ENCODE measurements at places on chromosomes 3 and 15. TPM values are rescaled to one million over a fixed set of nuclear protein-coding genes. Genes with fewer than 3 reads are reported as not detected.

Gene RYR3
- total RNA-seq = 20.0 TPM

DNA sequence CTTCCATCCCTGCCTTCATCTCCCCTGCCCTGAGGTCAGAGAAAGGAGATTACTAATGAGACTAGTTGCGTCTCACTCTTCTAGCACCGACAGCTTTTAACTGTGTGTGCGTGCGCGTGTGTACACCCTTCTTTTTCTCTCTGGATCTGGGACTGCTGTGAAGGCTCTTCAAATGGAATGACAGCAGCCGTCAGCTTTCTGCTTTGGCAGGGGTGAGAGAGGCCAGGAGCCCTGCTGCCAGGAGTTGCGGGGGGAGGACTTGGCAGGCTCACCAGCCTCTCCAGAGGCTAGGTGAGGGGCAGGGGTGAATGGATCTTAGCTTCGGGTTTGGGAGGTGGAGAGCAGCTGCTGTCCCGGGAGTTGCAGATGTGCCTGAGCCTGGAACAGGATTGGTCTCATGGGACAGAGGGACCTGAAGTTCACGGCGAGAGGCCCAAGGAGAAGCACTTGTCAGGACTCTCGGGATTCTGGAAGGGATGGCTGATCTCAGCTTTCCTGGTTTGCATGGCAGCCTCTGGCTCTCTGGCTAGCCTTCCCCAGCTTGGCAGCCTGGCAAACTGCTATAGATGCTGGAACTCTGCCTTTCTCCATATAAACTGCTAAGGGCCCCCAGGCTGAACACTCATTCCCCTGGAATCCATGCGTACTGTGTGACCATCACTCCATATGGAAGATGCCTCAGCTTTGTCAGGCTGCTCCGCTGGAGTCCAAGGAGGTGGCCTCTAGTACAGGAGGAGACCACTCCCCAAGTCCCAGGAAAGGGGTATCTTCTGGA, 16.6 kb downstream of the TEX264 start:
- H3K4me3 ChIP-seq = no peak overlapping the region
- peaks cover 26% of the 10 kb centered on the region for H3K4me1 ChIP-seq
- DNase-seq = peak; percentile 44

GRCh38 chr15:38189671-38190295, 62.9 kb upstream of the SPRED1 start:
- no peak overlapping the region for H3K4me3 ChIP-seq
- H3K27ac ChIP-seq = no peak overlapping the region
- H3K27me3 ChIP-seq = no peaks in the 10 kb centered on the region
- no peak for DNase-seq

- H3K4me3 ChIP-seq = no peak overlapping the region
- H3K4me1 ChIP-seq = 0 out of 2 replicates have a peak, but pooled peaks cover 4% of the 10 kb centered on the region
- no peaks in the 10 kb centered on the region for H3K36me3 ChIP-seq
- H3K27ac ChIP-seq = no peak overlapping the region
Measured at GRCh38 chr3:57983734-57984518, 24.3 kb upstream of the FLNB start.

DNA sequence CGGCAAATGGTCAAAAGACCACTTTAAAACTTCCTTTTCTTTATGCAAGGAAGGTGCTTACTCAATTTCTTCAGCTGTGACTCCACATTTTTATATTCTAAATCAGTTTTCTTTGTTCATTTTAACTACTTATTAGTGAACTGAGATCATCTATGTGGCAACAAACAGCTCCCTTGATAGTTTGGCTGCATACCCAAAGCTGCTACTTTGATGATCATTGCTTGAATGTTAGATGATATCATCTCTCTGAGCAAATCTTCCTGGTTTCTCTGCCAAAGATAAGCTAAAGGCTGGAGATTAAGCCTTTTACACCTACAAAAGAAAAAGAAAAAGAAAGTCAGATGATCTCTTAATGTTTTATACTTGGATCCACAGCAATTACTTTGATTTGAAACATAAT, 95.5 kb downstream of the DPH6 start:
- H3K36me3 ChIP-seq = no peaks in the 10 kb centered on the region
- H3K4me1 ChIP-seq = no peaks in the 10 kb centered on the region
- H3K27me3 ChIP-seq = no peaks in the 10 kb centered on the region
- no peak overlapping the region for H3K27ac ChIP-seq
- no peak overlapping the region for H3K4me3 ChIP-seq

DNA sequence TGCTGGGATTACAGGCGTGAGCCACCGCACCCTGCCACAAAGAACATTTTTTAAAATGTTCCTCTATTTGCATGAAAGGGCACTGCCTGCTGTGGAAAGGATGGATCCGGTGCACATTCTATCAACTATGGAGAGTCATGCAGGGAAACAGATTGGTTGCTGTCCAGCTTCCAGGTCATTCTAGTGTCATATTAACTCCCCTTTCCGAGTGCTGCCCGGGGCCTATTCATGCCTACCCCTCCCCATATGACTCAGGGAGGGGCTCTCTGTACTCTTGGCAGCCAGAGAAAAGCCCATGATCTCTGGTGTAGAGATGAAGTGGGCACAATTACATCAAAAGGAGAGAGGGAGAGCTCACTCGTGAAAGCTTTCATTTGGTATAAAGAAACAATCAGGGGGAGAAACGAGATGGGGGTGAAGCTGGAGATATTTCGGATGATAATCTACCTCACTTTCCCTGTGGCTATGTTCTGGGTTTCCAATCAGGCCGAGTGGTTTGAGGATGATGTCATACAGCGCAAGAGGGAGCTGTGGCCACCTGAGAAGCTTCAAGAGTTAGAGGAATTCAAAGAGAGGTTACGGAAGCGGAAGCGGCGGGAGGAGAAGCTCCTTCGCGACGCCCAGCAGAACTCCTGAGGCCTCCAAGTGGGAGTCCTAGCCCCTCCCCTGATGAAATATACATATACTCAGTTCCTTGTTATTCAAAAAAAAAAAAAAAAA, 16.1 kb upstream of the AHSG start:
- DNase-seq = peak; percentile 17
- H3K27me3 ChIP-seq = no peaks in the 10 kb centered on the region

DNA sequence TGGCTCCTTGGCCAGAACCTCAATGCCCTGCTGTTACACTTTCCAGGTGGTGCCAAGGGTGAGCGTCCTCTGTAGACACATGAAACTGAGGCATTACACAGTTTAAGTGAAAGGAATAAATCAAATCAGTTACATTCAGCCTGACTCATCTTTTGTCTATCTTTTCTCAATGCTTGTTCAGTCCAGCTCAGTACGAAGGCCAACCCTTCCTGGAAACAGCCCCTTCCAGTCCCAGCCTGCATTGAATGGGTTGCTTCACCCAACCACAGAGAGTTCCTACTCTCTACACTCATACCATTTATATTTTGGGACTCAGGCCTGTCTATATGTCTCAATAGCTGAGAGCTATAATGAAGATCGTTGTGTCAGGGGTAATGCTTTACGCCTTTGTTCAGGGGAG, 363.6 kb downstream of the RORA start:
- no peak overlapping the region for H3K4me3 ChIP-seq
- no peaks in the 10 kb centered on the region for H3K27me3 ChIP-seq
- H3K4me1 ChIP-seq = no peaks in the 10 kb centered on the region

Gene LTF
- total RNA-seq = not detected

Gene ZNF197
- total RNA-seq = 16.8 TPM

Gene PP2D1
- total RNA-seq = not detected

- peaks cover 6% of the 10 kb centered on the region for H3K27me3 ChIP-seq
- no peak overlapping the region for H3K27ac ChIP-seq
- no peaks in the 10 kb centered on the region for H3K36me3 ChIP-seq
- H3K4me1 ChIP-seq = peaks cover 10% of the 10 kb centered on the region
- DNase-seq = no peak
Measured at GRCh38 chr3:51378065-51378464, 7.0 kb upstream of the MANF start.

- no peaks in the 10 kb centered on the region for H3K27me3 ChIP-seq
- no peak for DNase-seq
- peak overlapping the region; percentile 70 for H3K4me3 ChIP-seq
- H3K27ac ChIP-seq = peak overlapping the region; percentile 48
Measured at GRCh38 chr3:114057011-114057347, 442 bp downstream of the QTRT2 start.

Measured in SJCRH30 (cell line).